ENCODE measurements at places on chromosomes 2 and 18. TPM values are rescaled to one million over a fixed set of nuclear protein-coding genes. Genes with fewer than 3 reads are reported as not detected.

Gene NGEF
- 14.9 TPM for total RNA-seq

Gene RBM43
- 8.0 TPM for total RNA-seq

Gene LAMA1
- 0.92 TPM for total RNA-seq

Gene ADGRF3
- 0.26 TPM for total RNA-seq

Gene RBKS
- 2.3 TPM for total RNA-seq

Gene SRD5A2
- total RNA-seq = not detected

Gene VRK2
- total RNA-seq = 32.4 TPM
